Nephron progenitor cell (in vitro differentiated cells): ENCODE measurements at places on chromosomes 3 and 15.
A peak's percentile ranks its signal among the peaks of the same experiment; 100 is the strongest.

GRCh38 chr3:72346526-72346926 lies 501.7 kb downstream of the SHQ1 start:
- DNase-seq = no peak
- peaks cover 4% of the 10 kb centered on the region for H3K27me3 ChIP-seq
- H3K27ac ChIP-seq = no peak overlapping the region
- peaks cover 33% of the 10 kb centered on the region for H3K4me1 ChIP-seq

DNA sequence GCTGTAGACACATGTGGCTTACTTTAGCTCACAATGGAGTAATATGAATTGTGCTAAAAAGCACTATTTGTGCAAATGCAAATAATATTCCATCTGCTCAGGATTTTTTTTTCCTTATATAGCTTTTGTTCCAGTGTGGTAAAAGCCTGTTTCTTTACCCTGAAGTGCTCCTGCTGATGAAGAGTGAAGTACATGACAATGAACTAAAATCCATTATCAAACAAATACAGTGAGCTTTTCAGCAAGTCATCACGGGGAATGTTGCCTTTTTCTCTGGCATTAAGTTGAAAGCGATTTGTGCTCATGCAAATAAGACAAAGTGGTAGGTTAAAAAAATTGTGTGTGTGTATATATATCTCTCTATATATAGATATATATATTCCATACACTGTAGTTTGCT lies 28.6 kb upstream of the CCDC39 start:
- H3K4me1 ChIP-seq = no peaks in the 10 kb centered on the region
- H3K27me3 ChIP-seq = no peaks in the 10 kb centered on the region
- H3K36me3 ChIP-seq = no peaks in the 10 kb centered on the region
- no peak overlapping the region for H3K27ac ChIP-seq

DNA sequence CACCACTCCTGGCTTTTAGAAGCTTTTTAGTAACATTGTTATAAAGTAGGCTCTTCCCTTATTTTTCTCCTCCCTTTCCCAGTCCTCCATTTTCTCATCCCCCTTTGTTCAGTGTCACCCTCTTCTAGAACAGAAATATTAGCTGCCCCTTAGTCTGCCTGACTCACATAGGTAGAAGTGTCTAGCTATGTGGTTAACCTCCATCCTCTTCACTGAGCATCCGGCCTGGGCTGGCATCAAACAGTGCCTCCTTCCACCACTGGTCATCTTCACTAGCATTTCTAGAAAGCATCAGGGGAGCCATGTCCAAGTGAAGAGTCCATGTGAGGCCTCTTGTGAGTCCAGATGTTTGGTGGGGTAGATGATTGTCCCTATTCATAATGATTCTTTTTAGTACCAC lies 70.0 kb upstream of the SKOR1 start:
- H3K4me3 ChIP-seq = no peak overlapping the region
- DNase-seq = no peak
- H3K36me3 ChIP-seq = peaks cover 9% of the 10 kb centered on the region
- peaks cover 4% of the 10 kb centered on the region for H3K27me3 ChIP-seq
- no peak overlapping the region for H3K27ac ChIP-seq
- peaks cover 4% of the 10 kb centered on the region for H3K4me1 ChIP-seq

GRCh38 chr3:42264399-42265058 lies 1.5 kb downstream of the CCK start:
- H3K27ac ChIP-seq = no peak overlapping the region
- H3K4me1 ChIP-seq = no peaks in the 10 kb centered on the region
- DNase-seq = no peak

GRCh38 chr15:81155375-81156218 lies 21.5 kb downstream of the CFAP161 start:
- H3K4me3 ChIP-seq = no peak overlapping the region
- no peaks in the 10 kb centered on the region for H3K36me3 ChIP-seq
- H3K27me3 ChIP-seq = peaks cover 16% of the 10 kb centered on the region
- H3K27ac ChIP-seq = no peak overlapping the region

DNA sequence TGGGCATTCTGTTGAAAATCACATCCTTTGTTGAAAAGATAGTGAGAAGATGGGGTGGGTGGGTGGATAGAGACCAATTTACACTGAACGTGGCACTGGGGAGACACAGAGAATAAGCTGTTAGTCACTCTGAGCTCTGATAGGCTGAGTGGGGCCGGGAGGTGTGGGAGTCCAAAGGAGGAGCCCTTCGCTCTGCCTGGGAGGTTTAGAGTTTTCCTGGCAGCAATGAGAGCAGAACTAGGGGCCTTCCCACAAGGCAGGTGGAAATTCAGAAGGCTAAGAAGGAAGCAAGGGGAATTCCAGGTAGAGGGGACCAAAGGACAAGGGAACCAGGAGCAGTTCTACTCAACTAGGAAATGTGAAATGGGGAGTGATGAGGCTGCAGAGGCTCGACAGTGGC lies 272.7 kb downstream of the RPLP1 start:
- no peak overlapping the region for H3K4me3 ChIP-seq
- H3K27me3 ChIP-seq = peaks cover 22% of the 10 kb centered on the region
- H3K36me3 ChIP-seq = no peaks in the 10 kb centered on the region
- no peak overlapping the region for H3K27ac ChIP-seq
- peaks cover 16% of the 10 kb centered on the region for H3K4me1 ChIP-seq

DNA sequence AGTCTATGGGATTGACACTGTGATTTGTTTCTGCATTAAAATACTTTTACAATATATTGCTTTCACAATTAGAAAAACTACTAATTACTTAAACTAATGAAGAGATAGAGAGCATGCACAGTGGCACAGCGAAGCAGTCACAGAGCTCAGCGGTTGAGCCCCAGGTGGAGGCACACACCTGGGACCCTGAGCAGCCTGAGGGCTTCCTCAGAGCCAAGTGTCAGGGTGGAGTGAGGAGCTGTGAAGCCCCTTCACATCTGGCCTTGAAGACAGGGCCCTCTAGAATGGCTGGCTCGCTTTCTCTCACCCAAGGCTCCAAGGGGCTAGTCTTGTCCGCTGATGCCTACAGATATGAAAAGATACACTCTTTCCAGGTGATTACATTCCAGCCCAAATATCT lies 287.7 kb downstream of the ZNF385D start:
- no peak for DNase-seq
- no peaks in the 10 kb centered on the region for H3K36me3 ChIP-seq
- no peak overlapping the region for H3K4me3 ChIP-seq
- H3K27me3 ChIP-seq = no peaks in the 10 kb centered on the region
- H3K4me1 ChIP-seq = no peaks in the 10 kb centered on the region
- no peak overlapping the region for H3K27ac ChIP-seq

DNA sequence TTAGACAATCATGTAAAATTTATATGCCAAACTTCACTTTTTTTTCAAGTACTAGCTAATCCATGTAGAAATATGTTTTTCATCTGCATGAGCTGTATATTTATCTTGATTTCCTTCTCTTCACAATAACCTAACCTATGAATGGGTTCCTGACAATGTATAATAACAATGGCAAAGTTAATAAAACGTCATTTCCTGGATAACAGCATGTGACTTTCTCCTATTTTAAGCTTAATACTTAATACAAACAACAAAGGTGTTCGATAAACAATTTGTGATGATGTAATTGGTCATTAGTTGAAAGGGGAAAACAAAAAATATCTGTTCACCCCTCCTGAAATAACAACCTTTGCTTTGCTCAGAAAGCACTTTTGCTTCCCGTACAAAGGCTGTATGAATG lies 20.4 kb downstream of the CD200 start:
- peaks cover 54% of the 10 kb centered on the region for H3K4me1 ChIP-seq
- no peak overlapping the region for H3K27ac ChIP-seq
- no peaks in the 10 kb centered on the region for H3K27me3 ChIP-seq
- peaks cover 80% of the 10 kb centered on the region for H3K36me3 ChIP-seq
- no peak overlapping the region for H3K4me3 ChIP-seq

- peaks cover 50% of the 10 kb centered on the region for H3K36me3 ChIP-seq
- H3K4me3 ChIP-seq = peak overlapping the region; percentile 68
- peak overlapping the region; percentile 60 for H3K27ac ChIP-seq
- no peaks in the 10 kb centered on the region for H3K27me3 ChIP-seq
- DNase-seq = peak; percentile 38
These were observed 116.7 kb upstream of the CGNL1 start for GRCh38 chr15:57259568-57260040.

DNA sequence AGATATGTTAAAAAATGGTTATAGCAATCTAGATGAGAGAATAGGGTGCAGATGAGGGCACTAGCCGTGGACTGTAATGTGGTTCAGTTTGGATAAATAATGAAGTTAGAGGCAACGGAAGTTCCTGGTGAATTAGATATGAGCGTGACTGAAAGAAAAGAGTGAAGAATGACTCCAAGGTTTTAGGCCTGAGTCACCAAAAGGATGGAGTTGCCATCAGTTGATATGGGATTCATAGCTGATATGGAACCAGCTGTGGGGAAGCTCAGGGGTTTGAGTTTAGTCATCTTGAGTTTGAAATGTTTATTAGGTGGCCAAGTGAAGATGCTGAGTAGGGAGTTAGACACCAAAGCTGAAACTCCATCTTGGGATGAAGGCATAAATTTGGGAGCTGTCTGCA lies 66.2 kb downstream of the SSR3 start:
- no peaks in the 10 kb centered on the region for H3K27me3 ChIP-seq
- no peak overlapping the region for H3K27ac ChIP-seq
- DNase-seq = no peak
- H3K4me1 ChIP-seq = no peaks in the 10 kb centered on the region
- H3K4me3 ChIP-seq = no peak overlapping the region

DNA sequence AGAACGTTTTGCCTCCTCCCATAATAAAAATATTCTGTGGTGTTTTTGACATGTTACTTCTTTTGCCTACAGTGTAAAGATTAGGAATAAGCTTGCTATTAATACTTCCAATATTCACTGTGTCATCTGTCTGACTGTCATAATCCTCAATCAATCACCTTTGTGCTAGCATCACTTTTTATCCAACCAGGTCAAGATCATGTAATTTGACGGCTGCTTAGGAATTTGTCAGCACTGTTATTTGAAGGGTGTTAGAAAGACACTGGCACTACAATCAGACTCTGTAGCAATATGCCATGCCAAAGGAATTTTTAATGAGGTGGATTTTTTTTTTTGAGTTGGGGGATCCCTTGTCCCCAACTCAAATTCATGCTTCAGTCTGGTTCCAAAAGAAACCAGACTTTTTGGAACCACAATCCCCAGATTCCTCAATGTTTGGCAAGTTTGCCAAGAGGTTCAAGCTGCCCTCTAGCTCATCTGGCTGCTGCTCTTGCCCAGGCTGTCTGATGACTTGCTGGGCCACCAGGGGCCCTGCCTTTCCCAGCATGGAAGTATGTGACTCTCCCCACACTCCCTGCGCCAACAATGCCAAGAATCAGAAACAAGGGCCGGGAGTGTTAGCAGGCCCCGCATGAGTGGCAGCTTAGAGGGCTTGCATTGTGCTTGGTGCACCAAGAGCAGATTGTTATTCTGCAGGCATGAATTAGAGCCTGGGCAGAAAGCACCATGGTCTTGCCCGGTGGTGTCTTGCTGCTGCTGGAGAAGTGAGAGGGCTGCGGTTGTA lies 58.6 kb upstream of the TSC22D2 start:
- H3K36me3 ChIP-seq = no peaks in the 10 kb centered on the region
- no peak overlapping the region for H3K4me3 ChIP-seq

- H3K27ac ChIP-seq = no peak overlapping the region
- H3K36me3 ChIP-seq = peaks cover 22% of the 10 kb centered on the region
- no peak overlapping the region for H3K4me3 ChIP-seq
- no peaks in the 10 kb centered on the region for H3K4me1 ChIP-seq
These were observed 16.0 kb downstream of the UBE2E2 start for GRCh38 chr3:23219117-23219516.

GRCh38 chr3:191220908-191221307 lies 21.9 kb downstream of the OSTN start:
- no peaks in the 10 kb centered on the region for H3K4me1 ChIP-seq
- no peaks in the 10 kb centered on the region for H3K36me3 ChIP-seq
- DNase-seq = no peak
- H3K27ac ChIP-seq = no peak overlapping the region
- H3K4me3 ChIP-seq = no peak overlapping the region
- H3K27me3 ChIP-seq = no peaks in the 10 kb centered on the region

GRCh38 chr15:25790000-25790660 lies 73.0 kb downstream of the ATP10A start:
- no peaks in the 10 kb centered on the region for H3K27me3 ChIP-seq
- H3K36me3 ChIP-seq = no peaks in the 10 kb centered on the region
- peaks cover 13% of the 10 kb centered on the region for H3K4me1 ChIP-seq
- DNase-seq = no peak
- H3K27ac ChIP-seq = no peak overlapping the region

GRCh38 chr3:141371882-141372281 lies 3.6 kb downstream of the ZBTB38 start:
- H3K4me3 ChIP-seq = no peak overlapping the region
- no peaks in the 10 kb centered on the region for H3K27me3 ChIP-seq
- H3K36me3 ChIP-seq = peaks cover 40% of the 10 kb centered on the region

DNA sequence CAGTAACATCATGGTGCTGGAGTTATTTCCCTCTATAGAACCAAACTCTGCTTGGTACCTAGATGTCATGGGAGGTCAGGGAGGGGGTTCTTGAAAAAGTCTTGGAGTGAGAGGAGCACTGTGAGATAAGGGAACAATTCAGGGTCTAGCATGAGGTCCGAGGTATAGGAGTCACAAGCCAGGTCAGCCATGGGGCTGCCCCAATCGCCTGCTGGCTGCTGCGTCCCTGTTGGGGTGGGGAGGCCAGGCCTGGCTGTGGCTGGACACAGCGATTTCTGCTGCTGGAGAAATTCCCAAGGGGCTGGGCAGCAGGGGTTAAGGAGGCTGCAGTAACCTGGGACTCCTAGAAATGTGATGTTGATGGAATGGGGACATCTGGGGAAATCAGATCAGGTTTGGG lies 44.9 kb downstream of the SUSD5 start:
- DNase-seq = no peak
- H3K27ac ChIP-seq = peak overlapping the region; percentile 61
- H3K4me1 ChIP-seq = peaks cover 16% of the 10 kb centered on the region
- H3K4me3 ChIP-seq = no peak overlapping the region

- H3K27ac ChIP-seq = no peak overlapping the region
- H3K36me3 ChIP-seq = peaks cover 6% of the 10 kb centered on the region
- no peak overlapping the region for H3K4me3 ChIP-seq
- H3K27me3 ChIP-seq = peaks cover 12% of the 10 kb centered on the region
- no peak for DNase-seq
- H3K4me1 ChIP-seq = peaks cover 45% of the 10 kb centered on the region
These were observed 10.7 kb downstream of the CHAC1 start for GRCh38 chr15:40964006-40964405.
